ENCODE measurements at places on chromosomes 7 and 10. TPM values are rescaled to one million over a fixed set of nuclear protein-coding genes. Genes with fewer than 3 reads are reported as not detected.

Gene CRYGN
- total RNA-seq = not detected

Gene DRGX
- total RNA-seq = not detected

DNA sequence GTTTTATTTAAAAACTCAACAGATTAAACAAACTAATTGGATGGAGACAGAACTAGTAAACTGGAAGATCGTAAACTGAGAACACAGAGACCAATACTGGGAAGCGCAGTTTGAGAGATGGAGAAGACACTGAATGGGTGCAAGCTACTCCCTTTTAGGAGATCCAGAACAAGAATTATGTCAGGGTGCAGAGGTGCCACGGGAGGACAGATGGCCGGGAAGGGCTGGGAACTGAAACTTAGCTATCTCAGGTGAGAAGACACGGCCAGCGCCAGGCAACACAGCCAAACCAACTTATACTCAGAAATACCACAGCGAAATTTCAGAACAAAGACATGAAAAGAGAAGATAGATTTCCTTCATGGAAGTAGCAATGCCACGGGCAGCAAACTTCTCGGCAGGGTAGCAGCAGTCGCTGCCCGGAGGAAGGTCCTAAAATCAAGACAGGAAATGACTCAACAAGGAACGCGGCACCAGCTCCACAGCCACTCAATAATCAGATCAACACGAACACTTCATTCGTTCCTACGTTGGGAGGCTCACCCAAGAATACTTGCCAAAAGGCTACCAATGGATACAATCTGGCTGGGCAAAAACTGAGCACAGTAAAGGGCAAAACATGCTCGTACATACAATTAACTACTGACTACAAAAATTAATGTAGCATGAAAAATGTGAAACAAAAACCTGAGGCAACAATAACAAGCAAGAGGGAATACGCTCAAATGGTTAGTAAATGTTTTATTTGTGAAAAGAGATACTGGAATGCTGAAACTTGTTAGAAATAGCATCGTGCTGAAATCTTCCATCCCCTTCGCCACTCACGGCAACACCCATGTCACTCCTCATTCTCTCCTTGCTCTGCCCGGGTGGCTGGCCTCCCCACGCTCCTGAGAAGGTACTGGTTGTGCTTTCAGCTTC, 2.2 kb upstream of the LRRC27 start:
- no peak for DNase-seq

DNA sequence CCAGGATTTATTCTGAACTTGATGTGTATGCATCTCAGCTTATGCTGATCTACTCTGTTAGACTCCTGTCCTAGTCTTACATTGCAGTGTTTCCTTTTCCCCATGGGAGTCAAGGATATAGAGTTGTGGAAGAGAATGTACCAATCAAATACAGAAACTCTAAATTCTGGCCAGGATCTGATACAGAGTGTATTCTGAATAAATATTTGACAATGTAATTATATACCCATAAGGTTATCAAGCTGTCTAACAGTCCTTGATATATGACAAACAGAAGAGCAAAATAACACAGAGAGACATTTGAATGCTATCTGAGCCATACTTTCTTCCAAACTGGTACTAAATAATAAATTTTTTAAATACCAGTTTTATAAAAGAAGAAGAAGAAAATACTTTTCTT, 116.8 kb downstream of the ETV1 start:
- DNase-seq = no peak

Gene NANOS1
- total RNA-seq = 0.76 TPM

- no peak for DNase-seq
Measured at GRCh38 chr10:71426058-71426605, 29.4 kb downstream of the CDH23 start.

DNA sequence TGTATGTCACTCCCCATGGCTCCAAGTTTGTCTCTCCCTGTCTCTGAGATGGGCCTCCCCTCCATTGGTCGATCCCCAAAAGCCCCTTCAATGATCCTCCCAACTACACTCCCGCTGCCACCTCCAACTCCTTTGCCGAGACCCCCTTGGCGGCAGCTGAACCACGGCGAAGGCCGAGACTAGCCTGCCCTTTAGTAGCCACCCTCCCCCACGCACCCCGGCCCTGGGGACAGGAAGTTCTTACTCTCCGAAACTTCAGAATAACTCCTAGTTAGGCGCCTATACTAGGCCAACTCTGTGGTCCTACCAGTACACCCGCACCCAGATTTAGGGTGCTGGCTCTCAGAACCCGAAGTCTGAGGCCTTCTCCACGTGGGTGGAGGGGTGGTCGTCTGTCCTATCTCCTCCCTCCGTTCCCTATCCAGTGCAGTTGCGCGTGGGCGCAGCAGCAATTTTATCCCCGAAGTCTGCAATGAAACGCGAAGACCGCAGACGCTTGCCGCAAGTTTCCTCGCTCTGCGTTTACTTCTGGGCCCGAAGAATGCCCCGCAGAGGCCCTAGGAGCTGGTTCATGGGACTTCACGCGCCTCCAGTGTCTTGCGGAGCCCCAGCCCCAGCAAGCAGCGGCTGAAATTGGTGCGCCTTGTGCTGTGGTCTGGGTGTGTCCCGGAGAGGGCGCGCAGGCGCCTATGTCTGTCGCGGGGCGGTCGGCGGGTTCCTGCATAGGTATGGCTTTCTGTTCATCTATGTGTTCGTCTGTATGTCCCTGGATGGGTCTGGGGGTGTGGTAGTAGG, 82.6 kb upstream of the SLF2 start:
- no peak for DNase-seq

GRCh38 chr10:32692174-32692573, 246.2 kb downstream of the CCDC7 start:
- DNase-seq = no peak

Gene UTF1
- total RNA-seq = not detected

GRCh38 chr10:6153845-6154244, 48.9 kb upstream of the PFKFB3 start:
- no peak for DNase-seq

DNA sequence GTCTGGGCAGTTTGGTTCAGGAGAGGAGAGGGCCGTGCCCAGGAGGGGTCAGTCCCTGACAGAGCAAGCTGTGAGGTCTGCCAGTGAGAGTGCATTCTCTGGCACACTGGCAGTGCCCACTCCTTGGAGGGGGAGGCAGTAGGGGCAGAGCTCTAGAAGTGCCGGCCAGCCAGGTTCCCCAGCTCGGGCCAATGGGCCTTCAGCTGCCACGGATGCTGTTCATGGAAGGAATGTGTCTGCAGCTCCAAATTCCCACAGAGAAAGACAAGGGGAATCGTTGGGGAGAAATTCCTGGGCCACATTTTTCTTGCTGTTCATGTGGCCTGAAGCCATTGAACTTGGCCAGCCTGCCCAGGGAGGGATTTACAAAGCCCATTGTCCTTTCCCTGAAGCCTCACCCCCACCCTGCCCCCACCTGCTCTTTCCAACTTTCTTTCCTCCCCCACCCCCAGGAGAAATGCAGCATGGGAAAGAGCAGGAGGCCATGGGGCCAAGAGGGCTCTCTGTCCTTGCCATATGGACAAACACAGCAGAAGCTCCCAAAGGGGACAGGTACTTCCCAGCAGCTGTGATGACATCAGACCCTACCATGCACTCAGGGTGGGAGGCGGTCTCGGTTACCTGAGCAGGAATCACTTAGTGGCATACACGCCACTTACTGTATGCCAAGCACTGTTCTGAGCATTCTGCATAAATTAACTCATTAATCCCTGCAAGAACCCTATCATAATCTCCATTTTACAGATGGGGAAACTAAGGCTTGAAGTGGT, 70.7 kb downstream of the ARHGAP22 start:
- no peak for DNase-seq

DNA sequence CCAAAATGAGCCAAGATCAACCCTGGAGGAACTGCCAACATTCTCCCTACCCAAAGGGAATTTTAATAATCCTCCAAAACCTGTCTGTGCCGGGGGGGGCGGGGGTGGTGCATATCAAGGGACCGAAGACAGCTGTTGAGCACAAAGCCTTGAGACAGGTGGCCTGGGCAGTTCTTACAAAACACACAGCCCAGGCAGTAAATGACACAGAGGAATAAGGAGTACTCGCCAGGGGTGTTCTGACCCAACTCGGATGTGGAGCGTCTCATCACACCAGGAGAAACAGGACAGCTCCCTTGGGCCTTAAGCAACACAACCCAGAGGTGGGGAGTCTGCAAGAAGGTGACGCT, 35.6 kb downstream of the PLAC9 start:
- DNase-seq = no peak

DNA sequence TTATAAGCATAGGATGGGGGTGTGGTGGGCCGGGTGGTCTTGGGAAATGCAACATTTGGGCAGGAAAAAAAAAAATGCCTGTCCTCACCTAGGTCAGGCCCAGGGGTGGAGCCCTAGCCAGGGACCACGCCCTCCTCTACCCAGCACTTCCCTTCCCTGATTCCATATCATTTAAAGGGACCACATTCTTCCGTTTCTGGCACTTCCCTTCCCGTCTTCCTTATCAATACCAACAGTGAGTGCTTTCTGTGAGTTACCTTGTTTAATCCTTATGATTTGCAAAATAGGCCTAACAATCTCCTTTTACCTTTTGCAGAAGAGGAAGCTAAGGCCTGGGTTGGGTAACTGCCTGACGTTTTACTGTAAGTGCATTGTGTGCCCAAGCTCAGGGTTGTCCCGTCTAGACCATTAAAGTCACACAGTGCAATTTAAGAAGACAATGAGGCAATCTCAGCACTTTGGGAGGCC, 16.7 kb upstream of the C10orf95 start:
- no peak for DNase-seq

Gene CALML5
- not detected for total RNA-seq

GRCh38 chr7:45070254-45070642, 18.5 kb downstream of the NACAD start:
- no peak for DNase-seq

DNA sequence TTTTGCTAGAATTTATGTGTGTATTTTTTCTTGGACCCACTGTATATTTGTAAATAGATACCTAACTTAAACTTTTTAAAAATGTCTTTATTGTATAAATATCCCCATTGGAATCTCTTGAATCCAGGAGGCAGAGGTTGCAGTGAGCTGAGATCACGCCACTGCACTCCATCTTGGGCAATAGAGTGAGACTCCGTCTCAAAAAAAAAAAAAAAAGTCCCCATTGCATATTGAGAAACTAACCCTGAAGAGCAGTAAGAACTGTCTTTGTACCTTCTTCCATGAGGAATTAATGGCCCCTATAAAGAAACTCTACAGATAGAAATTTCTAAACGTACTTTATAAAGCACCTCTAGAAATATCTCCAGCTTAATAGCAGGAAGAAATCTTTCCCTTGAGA, 504.0 kb downstream of the SORCS1 start:
- no peak for DNase-seq

All from dermis microvascular lymphatic vessel endothelial cell (primary cell).